ENCODE measurements at places on chromosomes 6 and 20.

DNA sequence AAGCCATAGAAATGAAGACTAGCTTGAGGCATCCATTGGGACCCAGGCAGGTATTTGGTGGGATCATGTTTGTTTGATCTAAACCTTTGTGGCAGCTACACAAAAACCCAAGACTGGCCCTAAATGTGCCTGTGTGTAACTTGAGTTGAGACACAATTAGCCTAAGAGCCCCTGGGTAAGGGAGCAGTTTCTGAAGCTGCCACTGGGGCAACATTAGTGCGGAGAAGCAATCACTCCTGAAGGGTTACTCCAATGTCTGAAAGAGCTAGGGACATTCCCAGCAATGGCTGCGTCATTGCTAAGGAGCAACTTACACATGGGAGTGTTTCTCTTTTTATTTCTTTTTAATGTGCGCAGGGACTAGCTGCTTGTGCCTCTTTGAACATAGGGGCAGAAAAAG lies 67.9 kb upstream of the EEF1E1 start:
- DNase-seq, result no peak

DNA sequence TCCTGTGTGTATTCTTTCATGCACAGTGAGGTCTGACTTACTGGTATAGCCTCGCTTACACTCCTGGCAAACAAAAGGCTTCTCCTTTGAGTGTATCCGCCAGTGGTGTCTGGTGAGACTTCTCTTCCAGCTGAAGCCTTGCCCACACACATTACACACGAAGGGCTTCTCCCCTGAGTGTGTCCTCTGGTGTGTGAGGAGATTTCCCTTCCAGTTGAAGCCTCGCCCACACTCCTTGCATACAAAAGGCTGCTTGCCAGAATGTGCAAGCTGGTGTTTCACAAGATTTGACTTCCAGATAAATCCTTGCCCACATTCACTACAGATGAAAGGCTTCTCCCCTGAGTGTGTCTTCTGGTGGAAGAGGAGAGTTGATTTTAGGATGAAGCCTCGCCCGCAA lies 21.5 kb downstream of the ZNF337 start:
- no peak for DNase-seq

GRCh38 chr6:160378218-160378617 lies 30.0 kb downstream of the SLC22A3 start:
- DNase-seq, result no peak

- no peak for DNase-seq
Measured at GRCh38 chr6:83190626-83191025, 2.4 kb downstream of the PGM3 start.

DNA sequence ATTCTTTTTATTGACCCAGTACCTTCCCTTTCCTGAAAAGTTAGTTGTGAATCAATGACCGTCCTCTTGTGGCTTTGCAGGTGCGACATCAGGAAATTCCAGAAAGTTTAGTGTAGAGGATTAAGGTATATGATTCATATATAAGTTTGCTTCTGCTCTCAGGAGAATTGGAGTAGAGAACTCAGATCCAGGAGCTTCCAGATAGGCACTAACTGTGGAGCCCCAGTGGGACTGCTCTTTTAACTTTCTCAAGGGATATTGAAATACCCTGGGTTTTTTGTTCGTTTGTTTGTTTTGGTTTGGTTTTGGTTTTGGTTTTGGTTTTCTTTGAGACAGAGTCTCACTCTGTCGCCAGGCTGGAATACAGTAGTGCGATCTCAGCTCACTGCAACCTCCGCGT lies 9.5 kb downstream of the TAAR2 start:
- no peak for DNase-seq

DNA sequence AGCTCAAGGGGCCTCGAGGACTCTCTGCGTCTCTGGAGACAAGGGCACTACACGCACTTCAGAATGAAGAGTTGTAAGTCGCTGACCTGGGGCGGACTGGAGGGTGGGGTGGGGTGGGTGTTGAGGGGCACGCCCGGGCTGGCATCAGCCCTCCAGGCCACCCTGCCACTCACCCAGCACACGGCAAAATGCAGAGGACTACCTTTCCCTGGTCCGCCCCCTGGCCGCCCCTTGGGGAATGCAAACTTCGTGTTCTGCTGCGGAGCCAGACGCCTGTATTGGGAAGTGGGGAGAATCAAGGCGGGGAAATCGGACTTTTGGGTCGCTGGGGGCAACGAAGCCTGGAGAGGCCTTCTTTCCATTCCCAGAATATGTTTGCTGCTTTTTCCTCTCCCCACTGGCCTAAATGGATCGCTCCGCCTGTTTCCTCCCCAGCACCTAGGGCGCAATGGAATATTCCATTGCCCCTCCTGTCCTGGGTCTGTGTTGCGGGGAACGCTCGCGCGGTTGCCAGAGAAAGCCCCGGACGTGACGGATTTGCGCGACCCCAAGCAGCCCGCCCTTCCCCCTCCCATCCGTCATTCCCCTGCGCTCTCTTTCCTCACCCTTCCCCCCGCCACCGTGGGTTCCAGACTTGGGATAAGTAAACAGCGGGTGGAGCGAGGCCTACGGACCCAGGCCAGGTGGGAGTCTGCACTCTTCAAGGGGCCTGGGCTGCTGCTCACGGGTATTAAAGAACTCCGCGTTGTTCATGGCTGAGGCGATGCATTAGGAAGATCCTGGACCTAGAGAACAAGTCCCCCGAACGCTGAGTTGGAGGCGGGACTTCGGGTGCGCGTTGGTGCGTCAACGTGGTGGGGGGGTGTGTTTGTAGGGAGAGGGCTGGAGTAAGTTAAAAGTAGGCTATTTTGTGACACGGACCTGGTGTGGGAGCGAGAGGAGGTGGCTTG lies at the start of gene PPT2:
PPT2 (plus strand) TSS at position 578 of the 950 bp plus-strand sequence. CDS start 454 bp downstream, outside the sequence.
- DNase-seq, result peak; percentile 71

GRCh38 chr6:47653706-47654105 lies 44.7 kb upstream of the ADGRF4 start:
- no peak for DNase-seq

DNA sequence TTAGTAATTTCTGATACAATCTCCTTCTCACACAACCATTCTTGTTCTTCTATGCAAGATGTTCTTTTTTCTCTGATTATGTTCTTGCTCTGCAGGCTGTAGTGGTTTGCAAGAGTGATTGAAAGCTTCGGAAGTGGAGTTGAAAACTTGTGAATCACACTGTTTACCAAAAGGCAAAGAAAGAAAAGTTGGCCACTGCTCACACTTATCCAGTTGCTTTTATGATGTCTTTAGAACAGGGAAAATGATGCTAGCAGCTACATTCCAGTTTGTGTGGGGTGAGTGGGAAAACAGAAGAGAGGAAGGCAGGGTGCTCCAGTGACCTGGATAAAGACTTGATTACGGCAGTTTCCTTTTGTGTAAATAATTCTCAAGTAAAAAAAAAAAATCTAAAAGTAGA lies 583.3 kb downstream of the TENT5A start:
- no peak for DNase-seq

DNA sequence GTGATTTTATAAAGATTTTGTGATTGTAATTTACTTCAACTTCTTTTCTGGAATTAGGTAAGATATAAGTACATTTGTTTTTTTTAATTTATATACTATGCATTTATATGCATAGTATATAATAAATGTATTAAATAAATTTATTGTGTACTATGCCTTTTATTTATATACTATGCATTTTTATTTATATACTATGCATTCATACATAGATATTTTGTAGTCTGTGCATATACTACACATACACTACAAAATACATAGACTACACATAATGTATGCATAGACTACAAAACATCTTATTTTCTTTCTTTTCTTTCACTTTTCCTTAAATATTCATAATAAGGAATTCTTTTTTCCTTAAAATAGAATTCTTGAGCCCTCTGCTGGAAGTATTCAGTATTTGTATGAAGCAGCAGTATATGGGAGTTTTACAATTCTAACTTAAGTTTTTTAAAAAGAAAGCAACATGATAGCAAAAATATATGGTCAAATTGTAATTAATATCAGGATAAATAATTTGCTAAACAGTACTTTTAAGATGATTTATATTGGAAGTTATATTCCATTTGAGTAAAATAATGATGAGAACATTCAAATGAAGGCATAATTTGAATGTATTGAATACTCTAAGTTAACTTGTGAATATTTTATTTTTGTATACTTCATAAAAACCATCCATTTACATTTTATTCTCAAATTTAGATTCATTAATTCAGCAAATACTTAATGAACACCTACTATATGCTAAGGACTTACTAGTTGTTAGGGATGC lies 129.3 kb downstream of the KLHL32 start:
- DNase-seq, result no peak

- no peak for DNase-seq
Measured at GRCh38 chr6:116200619-116201249, 53.1 kb downstream of the TSPYL4 start.

DNA sequence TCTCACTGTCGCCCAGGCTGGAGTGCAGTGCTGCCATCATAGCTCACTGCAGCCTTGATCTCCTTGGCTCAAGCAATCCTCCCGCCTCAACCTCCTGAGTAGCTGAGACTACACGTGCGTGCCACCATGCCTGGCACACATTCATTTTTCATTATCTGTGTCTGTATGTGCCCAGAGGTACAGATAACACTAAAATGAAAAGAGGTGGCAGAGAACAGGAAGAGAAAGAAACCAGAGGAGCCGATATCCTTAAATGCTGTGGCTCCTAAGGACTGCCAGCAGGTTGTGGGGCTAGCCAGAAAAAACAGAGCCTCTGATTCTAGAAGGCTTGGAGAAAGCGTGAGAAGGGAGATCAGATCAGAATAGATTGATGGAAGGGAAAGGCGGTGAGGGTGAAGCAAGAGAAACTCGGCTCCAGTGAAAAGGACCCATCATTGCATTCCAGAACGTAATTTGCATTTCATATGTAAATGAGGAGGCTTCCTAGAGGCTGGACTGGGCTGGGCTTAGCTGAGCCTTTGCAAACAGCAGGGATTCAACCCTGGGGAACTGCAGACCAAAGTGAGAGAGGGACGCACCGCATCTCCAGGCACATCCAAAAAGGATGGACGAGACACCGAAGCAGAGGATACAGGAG lies 64.2 kb downstream of the GCNT2 start:
- no peak for DNase-seq

GRCh38 chr6:16505711-16506357 lies 255.4 kb downstream of the ATXN1 start:
- DNase-seq, result no peak

DNA sequence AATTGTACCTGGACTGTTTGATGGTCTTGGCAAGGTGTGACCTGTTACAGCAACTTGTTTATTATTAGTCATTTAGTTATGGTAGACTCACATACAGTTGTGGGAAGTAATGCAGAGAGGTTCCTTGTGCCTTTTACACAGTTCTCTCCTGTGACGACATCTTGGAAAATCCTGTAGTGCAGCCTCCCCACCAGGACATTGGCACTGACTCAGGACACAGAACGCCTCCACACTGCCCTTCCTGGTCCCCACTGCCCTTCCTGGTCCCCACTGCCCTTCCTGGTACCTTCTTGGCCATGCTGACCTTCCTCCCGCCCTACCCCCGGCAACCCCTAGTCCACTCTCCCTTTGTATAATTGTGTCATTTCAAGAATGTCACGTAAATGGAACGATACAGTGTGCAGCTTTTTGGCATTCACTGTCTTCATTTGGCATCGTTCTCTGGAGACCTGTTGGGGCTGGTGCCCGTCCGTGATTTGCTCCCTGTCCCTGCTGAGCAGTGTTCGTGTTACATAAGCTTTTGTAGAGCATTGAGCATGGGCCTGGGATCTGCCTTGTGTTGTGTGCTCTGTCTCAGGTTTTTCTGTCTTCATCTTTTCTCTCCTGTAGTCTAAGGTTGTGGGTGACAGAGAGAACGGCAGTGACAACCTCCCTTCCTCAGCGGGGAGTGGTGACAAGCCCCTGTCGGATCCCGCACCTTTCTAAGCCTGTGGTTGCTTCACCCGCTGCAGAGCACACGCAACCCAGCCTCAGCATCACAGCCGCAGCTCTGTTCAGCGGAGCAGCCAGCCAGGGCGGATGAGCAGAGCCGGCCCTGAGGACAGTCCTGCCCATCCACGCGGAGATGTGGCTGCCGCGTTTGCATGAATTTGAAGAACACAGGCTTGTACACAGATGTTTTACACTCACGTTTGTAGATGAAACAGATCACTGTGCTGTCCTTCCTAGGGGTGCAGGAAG lies 5.4 kb upstream of the DNAJC5 start:
- DNase-seq, result no peak

- DNase-seq, result no peak
Measured at GRCh38 chr6:8468552-8469356, 33.4 kb upstream of the SLC35B3 start.

DNA sequence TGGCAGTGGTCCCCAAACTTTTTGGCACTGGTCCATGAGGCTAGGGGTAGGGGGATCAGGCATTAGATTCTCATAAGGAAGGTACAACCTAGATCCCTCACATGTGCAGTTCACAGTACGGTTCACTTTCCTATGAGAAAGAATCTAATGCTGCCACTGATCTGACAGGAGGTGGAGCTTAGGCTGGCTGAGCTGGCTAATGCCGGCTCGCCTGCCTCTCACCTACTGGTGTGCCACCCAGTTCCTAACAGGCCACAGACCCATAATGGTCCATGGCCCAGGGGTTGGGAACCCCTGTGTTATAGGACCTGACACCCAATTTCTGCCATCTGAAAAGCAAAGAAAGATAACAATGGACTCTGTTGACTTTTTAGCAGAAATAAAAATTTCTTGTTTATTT lies 199.6 kb downstream of the GMPR start:
- DNase-seq, result no peak

- no peak for DNase-seq
Measured at GRCh38 chr6:44787254-44787834, 399.8 kb downstream of the CDC5L start.

DNA sequence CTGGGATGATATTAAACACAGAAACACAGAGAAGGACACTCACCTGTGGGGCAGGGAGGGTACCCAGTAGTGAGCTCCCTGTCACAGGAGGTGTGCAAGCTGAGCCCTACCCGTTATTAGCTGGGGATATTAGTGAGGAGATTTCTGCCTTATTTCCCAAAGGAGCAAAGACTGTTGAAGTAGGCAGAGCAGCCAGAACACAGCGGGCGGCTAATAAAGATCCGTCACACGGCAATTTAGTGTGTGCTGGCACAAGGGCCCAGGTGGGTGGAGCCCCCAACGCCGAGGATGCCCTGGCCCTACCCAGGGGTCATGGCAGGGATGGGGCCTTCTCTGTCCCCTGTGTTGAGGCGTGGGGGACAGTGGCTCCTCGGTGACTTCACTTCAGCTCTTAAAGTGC lies 8.3 kb downstream of the VSTM2L start:
- DNase-seq, result no peak

DNA sequence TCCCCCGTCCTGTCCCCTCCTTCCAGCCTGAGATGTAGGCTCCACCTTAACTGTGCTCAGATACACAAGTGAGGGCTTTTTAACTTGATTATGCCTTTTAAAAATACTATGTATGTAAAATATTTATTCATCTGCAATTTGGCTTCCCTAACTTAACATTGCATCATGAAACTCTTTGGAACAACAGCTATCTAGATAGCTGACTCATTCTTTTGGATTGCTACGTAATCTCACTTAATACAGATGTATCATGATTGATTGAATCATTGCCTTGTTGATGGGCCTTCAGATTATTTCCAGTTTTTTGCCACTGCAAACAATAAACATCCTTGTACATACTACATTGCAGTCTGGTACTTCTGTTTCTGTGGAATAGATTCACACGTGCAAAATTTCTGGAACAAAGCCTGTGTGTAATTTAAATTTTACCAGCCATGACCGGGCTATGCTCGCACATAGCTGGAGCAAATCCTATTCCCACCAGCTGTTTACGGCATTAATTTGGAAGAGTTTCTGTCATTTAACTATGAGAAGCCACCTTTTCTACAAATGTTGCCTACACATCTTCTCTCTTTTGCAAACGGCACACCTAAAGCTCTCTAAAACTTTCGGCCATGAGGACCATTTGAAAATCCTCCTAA lies 6.5 kb downstream of the PRND start:
- no peak for DNase-seq
